ENCODE measurements at places on chromosomes 11 and 22.

GRCh38 chr22:30420347-30421125, 5.0 kb upstream of the MTFP1 start:
- no peak for DNase-seq

- peak; percentile 48 for DNase-seq
Observed at GRCh38 chr11:117822074-117823033, 2.2 kb downstream of the FXYD2 start.

DNA sequence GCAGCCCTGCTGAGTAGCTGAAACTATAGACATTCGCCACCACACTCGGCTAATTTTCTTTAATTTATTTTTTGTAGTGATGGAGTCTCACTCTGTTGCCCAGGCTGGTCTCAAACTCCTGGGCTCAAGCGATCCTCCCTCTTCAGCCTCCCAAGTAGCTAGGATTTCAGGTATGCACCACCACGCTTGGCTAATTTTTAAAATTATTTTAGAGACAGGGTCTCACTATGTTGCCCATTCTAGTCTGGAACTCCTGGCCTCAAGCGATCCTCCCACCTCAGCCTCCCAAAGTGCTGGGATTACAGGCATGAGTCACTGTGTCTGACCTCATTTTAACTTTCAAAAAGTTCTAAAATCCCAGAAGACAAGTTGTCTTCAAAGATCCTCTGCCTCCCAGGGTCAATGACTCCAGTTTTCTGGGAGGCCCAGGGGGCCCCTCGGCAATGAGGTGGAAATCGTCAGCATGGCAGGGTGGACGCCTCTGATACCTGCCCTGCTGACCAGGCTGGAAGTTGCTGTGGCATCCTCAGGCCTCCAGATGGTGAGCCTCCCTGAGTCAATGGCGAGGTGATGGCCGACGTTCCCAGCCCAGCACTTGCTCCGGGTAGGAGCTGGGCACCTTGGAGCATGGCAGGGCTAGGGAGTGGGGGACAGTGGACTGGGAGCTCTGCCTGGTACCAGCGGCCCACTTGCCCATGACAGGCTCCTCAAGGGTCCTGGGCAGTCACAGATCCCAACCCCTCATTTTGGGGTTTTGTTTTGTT, 31.1 kb downstream of the RPL3 start:
- DNase-seq, result no peak

DNA sequence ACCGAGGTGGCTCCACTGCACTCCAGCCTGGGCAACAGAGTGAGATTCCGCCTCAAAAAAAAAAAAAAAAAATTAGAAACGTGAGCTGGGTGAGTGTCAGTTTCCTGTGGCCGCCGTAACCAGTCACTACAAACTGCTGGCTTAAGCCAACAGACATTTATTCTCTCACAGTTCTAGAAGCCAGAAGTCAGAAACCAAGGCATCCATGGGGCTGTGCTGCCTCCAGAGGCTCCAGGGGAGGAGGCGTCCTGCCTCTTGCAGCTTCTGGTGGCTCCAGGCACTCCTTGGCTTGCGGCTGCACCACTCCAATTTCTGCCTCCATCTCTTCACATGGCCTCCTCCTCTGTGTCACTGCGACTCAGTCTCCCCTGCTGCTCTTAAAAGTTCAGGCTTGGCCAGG, 11.1 kb upstream of the KIAA0930 start:
- no peak for DNase-seq

DNA sequence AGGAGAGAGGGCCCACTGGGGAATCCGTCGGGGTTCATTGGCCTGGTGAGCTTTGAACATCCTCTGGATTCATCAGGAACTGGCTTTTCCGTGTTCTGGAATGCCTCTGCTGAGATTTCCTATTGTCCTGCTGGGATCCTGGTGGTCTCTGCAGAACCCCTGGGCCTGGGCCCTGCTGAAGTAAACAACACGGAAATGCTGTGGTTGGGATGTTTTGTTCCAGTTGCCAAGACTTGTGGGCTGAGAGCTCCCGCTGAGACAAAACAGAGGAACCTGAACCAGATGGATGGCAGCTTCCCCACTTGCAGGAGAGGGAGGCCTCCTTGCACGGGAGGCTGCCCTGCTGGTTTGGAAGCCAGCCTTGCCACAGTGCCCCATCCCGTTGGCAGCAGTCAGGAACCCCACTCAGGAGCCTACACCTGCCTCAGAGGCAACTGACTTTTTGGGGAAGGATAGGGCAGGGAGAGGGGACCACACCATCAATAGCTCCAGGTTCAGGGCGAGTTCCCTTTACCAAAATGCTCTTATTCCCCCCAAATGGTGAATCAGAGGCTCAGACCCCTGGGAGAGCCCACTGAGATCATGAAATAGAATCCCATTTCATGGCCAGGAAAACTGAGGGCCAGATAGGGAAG, 60.7 kb downstream of the LRRC32 start:
- DNase-seq, result no peak

- DNase-seq, result no peak
Observed at GRCh38 chr11:94027210-94027609, 6.1 kb downstream of the HEPHL1 start.

Measured in NCI-H1436 (cell line).